ENCODE measurements at places on chromosomes 1 and 21.

DNA sequence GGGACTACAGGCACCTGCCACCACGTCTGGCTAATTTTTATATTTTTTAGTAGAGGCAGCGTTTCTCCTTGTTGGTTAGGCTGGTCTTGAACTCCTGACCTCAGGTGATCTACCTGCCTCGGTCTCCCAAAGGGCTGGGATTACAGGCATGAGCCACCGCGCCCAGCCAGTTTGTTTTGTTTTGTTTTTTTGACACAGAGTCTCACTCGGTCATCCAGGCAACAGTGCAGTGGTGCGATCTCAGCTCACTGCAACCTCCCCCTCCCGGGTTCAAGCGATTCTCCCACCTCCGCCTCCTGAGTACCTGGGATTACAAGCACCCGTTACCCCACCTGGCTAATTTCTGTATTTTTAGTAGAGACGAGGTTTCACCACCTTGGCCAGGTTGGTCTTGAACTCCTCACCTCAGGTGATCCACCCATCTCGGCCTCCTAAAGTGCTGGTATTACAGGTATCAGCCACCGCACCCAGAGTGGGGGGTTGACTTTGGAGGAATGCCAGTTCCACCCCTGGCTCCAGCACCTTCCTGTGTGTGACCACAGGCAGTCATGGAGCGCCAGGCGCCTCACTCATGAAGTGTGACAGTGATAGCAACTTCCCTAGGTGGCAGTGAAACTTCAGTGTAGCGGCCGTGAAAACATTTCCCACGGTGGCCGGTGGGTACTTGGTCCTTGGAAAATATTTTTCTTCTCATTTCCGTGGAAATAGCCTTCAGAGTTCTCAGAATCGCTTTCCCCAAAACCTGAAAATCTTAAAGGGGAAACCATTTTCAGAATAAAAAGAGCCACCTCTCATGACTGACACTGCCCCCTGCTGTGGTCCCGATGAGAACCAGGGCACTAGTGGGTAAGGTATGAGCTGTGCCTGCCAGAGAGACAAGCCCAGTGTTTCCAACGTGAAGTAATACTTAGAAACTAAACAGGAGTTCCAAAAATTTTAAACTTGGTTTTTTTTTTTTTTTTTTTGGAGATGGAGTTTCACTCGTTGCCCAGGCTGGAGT is 48.6 kb downstream of the WDR4 start:
- DNase-seq: no peak

DNA sequence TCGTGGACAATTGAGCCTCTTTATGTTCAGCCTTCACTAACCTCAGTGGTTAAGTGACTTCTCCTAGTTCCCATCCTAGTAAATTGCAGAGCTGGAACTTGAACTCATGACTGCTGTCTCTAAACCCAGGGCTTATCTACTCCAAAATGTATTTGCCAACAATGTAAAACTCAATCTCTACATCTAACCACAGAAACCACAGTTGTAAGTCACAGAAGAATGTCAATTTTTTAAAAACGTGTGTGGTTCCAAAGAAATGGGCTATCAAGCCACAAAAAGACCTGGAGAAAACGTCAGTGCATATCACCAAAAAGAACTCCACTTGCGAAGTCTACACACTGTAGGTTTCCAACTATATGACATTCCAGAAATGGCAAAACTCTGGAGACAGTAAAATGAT is 172.6 kb upstream of the HMCN1 start:
- DNase-seq: no peak

DNA sequence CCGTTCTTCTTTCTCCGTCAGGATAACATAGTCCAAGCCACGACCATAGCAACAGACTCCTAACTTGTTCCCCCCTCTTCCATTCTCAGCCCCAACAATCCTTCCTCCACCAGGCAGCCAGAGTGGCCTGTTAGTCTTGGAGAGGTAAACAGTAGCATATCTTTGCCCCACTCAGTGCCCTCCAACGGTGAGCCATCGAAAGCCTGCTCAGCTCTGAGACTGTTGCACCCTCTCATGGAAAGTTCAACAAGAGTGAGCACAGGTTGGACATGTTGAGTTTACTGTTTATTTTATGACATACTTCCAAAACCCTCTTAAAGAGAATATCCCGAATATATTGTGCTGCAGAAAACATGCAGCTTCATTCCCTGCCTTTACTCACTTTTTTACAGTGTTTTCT is 30.1 kb upstream of the BACE2 start:
- DNase-seq: no peak

GRCh38 chr1:179036844-179037465 is 11.3 kb downstream of the FAM20B start:
- DNase-seq: no peak

GRCh38 chr1:96721053-96721415 is 550 bp upstream of the PTBP2 start:
- DNase-seq: no peak

- no peak for DNase-seq
Measured at GRCh38 chr1:54709547-54710292, 5.9 kb upstream of the TTC4 start.

DNA sequence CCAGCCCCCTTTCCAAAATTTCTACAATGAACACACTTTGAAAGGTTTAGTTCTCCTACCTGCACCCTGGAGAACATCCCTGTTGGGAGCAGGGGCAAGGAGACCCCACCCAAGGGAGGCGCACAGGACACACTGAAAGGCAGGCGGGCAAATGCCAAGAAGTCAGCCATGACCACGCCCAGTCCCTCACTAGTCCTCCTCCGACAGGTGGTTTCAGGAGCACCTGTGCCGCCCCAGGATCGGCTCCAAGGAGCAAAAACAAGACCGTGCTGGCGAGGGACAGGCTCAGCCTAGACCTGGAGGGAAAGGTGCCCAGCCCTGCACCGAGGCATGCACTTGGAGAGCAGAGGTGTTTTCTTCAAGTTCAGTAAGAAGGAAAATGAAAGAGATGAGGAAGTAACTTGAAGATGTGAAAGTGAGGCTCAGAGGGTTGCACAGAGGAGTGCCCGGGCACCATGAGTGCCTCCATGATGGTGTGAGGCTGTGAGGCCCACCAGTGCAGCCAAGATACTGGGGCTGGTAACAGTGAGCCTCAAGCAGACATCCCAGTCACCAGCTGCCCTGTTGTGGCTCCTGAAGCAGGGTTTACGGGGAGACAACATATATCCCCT is 19.6 kb upstream of the NADK start:
- DNase-seq: no peak

GRCh38 chr1:198151688-198152087 is 5.1 kb upstream of the NEK7 start:
- no peak for DNase-seq

DNA sequence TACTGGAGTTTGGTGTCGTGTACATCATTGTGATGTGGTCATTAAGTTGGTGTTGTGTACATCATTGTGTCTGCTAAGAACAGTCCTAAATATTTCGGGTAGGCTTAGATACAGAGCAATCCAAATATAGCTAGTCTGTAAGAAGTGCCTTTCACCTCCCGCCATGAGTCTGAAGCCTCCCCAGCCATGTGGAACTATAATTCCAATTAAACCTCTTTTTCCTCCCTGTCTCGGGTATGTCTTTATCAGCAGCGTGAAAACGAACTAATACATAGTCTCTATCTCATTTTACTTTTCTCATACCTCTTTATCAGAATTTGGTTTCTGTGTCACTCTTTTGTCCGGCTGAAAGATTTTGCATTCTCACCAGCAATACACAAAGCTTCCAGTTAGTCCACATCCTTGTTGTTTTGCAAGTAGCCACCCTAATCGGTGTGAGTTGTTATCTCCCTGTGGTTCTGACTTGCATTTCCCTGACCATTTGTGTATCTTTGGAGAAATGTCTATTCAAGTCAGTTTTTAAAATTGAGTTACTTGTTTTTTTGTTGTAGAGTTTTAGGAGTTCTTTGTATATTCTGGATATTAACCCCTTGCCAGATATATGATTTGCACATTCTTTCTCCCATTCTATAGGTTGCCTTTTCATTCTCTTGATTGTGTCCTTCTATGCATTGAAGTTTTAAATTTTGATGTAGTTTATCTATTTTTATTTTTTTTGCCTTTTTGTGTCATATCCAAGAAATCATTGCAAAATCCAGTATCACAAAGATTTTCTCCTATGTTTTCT is 56.5 kb downstream of the FNBP1L start:
- DNase-seq: no peak

DNA sequence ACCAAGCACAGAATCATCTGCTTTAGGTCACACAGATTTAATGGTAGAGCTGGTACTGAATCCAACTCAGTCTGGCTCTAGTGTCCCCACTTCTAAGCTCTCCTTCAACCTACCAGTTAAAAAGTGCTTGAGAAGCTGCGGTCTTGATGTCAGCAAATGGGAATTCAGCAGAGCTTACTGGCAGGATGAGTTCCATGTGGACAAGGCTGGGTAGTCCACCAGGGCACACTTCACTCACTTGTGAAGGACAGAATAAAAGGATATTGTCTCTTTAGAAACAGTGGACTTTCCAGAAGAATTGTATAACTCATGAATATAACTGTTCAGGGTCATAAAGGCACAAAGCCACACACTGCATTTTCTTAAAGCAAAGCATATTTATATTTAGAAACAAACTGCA is 35.1 kb upstream of the GUCA2B start:
- no peak for DNase-seq

DNA sequence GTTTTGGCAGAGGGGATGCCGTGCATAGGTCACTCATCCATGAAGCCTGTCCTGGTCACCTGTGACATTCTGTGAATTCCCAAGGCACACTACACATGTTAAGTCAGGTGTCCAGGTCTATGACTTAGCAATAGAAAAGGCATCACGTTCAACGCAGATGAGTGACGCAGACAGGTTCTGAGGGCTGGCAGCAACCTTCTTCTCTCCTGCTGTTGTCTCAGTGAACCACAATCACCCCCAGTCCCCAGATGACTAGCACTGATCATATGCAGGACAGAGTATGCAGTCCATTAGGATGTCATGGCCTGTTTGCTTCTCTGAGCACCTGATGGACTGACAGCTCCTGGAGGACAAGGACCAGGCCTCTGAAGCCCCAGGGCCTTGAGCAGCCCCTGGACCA is 157.8 kb upstream of the KAZN start:
- no peak for DNase-seq

- no peak for DNase-seq
Measured at GRCh38 chr1:59100708-59101374, 196.1 kb upstream of the FGGY start.

Data from anterior cingulate cortex (tissue), 58 donors.